ENCODE measurements at places on chromosomes 1 and 21.

DNA sequence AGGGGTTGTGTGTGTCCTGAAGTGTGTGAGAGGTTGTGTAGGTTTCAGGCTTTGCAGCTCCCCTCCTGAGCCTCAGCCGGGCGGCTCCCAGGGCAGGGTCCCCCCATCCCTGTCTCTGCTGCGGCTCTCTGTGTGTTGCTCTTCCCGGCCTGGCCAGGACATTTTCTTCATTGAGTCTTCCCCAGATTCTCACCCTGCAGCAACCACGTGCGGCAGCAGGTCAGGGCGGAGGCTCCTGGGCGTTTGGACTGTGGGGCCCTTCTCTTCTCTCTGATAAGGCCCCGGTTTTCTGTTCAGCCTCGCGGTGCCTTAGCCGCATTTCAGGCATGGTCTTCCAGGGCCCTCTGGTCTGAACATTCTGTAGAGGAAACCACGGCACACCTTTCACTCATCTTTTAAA lies 1.8 kb upstream of the TCP10L start:
- DNase-seq = no peak

DNA sequence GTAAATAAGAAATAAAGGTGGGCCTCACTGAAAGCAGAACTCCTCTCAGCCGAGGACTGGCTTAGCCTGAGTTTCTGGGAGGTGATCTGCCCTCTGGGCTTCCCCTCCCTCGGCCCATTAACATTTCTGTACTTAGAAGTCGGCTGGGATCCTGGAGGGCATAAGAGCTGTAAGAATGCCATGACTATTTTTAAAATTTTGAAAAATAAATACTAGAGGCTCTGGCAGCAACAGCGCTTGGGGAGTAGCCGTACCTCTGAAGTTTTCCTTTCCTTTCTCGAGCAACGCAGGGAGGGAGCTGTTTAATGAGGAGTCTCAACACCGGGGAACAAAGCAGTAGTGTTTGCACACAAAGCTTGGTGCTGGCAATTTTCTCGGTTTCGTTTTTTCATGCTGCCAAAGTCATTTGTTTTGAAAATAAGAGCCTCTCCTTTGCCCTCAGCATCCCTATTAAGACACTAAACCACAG lies 498.7 kb downstream of the SMYD3 start:
- DNase-seq = no peak

- no peak for DNase-seq
Observed at GRCh38 chr1:121566346-121566745, 381.6 kb downstream of the SRGAP2C start.

DNA sequence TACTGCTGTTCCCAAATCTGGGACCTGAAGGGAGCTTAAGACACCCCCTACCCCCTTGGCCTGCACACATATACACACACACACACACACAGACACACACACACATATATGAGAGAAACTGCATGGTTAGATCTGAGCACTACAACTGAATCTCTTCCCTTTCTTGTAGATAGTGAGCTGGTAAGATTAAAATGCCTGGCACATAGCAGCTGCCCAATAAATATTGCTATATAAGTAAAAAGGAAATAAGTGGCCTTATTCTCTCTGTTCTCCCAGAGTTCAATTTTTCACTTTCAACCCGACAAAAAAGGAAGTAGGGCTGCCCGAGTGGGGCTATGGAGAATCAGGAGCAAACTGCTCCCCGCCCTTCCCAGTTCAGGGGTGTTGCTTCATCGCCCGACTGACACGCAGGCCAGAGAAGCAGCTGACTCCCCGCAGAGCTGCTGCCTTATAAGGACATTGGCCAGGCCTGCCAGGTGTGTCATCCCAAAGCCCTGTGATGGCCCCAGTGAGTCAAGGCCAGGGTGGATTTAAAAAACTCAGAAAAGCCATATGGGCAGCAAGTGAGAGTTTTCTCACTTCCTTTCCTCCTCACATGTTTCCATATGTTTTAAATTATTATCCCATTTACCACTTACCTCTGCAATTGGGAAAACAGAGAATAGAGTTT lies 106.5 kb upstream of the SLC44A3 start:
- no peak for DNase-seq

DNA sequence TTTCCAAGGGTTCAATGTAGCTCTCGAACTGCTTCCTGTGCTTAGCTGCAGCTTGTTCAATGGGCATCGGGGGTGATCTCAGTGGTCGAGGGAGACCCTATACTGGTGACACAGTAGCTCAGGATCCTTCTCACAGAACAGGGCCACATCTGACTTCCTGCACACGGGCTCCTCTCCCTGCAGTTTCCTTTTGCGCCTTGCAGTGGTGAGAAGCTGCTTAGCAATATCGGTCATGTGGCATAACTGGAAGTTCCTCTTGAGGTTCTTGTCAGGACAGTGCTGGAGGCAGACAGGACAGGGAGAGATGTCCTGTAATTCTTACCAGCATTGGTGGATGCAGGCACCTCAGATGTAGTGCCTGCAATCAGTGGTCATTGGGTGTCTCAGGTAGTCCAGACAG lies 140.5 kb upstream of the MAP1LC3C start:
- no peak for DNase-seq

DNA sequence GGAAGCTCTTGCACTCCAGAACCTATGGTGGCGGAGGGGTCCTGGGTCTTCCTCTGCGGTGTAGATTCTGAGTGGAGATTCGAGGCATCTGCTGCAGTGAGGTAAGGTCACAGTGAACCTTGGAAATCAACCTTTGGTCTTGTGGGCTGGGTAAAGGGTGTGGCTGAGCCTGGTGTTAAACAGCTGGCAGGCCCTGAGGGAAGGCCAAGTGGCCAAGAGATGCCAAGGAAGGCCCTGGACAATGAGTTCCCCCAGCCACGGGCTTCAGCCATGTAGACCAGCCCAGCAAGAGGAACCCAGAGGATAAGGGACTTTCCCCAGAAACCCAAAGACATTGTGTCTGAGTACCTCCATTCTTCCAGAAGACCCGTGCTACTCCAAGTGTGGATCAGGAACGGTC lies 137.2 kb upstream of the ETS2 start:
- no peak for DNase-seq

DNA sequence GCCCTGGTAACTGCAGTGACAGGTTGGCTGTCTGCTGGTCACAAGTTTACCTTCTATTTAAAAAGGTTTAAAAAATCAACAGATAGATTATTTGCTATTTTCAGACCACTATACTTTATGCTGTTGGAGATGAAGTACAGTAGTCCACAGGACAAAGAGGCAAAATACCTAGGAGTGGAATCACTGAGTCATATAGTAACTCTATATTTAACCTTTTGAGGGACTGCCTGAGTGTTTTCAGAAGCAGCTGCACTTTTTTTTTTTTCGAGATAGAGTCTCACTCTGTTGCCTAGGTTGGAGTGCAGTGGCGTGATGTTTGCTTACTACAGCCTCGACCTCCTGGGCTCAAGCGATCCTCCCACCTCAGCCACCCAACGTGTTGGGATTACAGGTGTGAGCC lies 11.7 kb downstream of the CNIH4 start:
- no peak for DNase-seq

Data from GM18507 (cell line).